ENCODE measurements at places on chromosomes 13 and 19. TPM values are rescaled to one million over a fixed set of nuclear protein-coding genes. Genes with fewer than 3 reads are reported as not detected.
A peak's percentile ranks its signal among the peaks of the same experiment; 100 is the strongest.

GRCh38 chr13:99374994-99375737, 68.0 kb upstream of the GPR183 start:
- H3K27ac ChIP-seq = no peak overlapping the region
- H3K4me3 ChIP-seq = no peak overlapping the region
- peaks cover 2% of the 10 kb centered on the region for H3K4me1 ChIP-seq

- no peaks in the 10 kb centered on the region for H3K36me3 ChIP-seq
- H3K4me1 ChIP-seq = peaks cover 3% of the 10 kb centered on the region
- H3K27ac ChIP-seq = no peak overlapping the region
- H3K27me3 ChIP-seq = peaks cover 16% of the 10 kb centered on the region
- peak overlapping the region; percentile 76 for H3K4me3 ChIP-seq
Observed at GRCh38 chr19:7862413-7862951, 11.7 kb downstream of the PRR36 start.

CYP2A7 gene
- not detected for total RNA-seq

DNA sequence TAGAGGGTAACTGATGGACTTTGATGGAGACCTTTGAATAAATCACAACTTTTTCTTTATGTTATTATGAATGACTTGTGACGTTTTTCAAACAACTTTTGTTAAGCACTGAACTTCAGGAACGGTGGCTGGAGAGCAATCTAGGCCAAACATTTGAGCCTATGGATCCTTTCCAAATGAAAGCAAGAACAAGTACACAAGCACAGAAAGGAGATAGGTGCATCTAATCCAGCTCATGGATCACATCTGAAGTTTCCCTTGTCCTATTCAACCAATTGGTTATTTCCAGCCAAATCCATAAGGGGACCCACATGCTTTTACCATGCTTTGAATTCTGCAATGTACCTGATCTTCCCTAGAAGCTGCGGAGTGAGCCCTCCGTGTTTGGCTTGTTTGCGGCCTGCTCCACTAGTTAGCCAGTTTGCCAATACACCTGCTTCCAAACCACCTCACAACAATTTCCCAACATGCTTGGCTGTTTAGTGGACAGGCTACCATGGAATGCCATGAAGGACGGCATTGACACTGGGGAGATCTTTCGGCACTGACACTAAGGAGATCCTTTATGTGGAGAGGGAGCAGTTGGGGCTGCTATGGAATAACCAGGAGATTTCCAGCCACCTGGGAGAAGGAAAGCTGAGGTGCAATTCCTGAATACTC, 315.9 kb downstream of the DNAJC15 start:
- H3K4me3 ChIP-seq = no peak overlapping the region
- no peaks in the 10 kb centered on the region for H3K36me3 ChIP-seq
- no peak for DNase-seq
- no peaks in the 10 kb centered on the region for H3K27me3 ChIP-seq
- H3K4me1 ChIP-seq = no peaks in the 10 kb centered on the region

ZNF543 gene
- 16.7 TPM for total RNA-seq

DNA sequence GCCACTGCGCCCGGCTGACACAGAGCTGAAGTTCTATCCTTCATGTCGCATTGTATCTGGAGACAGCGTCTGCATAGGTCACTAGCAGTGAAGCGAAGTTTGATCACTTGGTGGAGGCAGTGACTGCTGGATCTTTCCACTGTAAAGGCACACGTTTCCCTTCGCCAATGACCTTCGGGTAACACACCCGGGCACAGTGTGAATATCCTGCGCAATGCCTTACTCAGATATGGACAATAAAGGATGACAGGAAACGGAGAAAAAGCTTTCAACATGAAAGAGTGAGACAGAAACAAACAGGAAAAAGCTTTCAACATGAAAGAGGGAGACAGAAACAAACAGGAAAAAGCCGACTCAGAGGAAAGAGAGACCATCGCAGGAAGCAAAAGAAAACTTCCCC, 17.1 kb downstream of the ARL11 start:
- H3K4me1 ChIP-seq = no peaks in the 10 kb centered on the region
- H3K36me3 ChIP-seq = no peaks in the 10 kb centered on the region
- H3K27me3 ChIP-seq = no peaks in the 10 kb centered on the region
- H3K27ac ChIP-seq = no peak overlapping the region
- DNase-seq = no peak

DNA sequence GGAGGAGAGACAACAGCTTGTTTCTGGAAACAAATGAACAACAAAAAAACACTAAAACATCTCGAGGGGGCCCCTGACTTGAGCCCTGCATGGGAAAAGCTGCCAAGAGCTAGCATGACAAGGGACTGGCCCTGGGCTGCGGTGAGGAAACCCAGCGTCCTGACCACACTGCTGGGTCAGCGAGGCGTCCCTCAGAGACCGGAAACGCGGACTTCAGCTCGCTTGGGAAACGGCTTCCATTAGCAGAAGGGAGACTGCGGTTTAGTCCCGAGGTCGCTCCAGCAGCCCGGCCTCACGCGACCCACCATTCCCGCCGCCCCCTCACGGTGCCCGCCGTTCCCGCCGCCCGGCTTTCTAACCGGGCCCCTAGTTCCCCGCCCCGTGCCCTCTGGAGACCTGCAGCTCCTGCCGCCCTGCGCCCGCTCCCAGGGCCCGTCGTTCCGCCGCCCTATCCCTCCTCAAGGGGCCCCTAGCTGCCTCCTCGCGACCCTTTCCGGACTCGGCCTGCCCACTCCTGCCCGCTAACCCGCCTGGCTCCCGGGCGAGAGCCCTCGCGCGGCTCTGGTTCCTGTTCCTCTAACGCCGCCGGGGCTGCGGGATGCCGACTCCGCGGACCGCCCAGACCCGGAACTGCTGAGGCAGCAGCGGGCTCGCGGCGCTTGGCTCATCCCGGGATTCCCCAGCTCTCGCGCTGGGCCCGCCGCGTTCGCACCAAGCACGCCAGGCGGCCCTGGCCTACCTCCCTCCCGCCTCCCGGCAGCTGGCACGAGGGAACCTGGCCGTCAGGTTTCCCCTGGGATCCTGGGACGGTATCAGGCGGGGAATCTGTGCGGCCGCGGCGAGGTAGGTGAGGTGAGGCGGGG, at the start of gene CCDC122:
CCDC122 (minus strand) TSS at position 849 of the 863 bp plus-strand sequence. CDS start 10,364 bp downstream, outside the sequence.
- H3K4me3 ChIP-seq = peak within 1 kb of the TSS; percentile 87
- H3K27ac ChIP-seq = peak within 1 kb of the TSS; percentile 73
- DNase-seq = peak; percentile 80
- H3K36me3 ChIP-seq = no peaks in the 10 kb centered on the region

GPC6 gene
- 11.8 TPM for total RNA-seq

DNA sequence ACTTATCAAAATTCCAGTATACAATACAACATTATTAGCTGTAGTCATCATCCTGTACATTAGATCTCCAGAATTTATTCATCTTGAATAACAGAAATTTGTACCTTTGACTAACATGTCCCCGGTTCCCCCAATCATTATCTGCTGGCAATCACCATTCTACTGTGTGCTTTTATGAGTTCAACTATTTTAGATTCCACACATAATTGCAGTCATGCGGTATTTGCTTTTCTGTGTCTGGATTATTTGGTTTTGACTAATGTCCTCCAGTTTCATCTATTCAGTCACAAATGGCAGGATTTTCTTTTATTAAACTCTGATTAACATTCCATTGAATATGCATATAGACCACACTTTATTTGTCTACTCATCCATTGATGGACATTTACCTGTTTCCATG, 530.7 kb upstream of the SLITRK1 start:
- H3K4me1 ChIP-seq = no peaks in the 10 kb centered on the region
- no peaks in the 10 kb centered on the region for H3K36me3 ChIP-seq
- no peak overlapping the region for H3K4me3 ChIP-seq
- no peaks in the 10 kb centered on the region for H3K27me3 ChIP-seq
- no peak overlapping the region for H3K27ac ChIP-seq
- no peak for DNase-seq

- H3K36me3 ChIP-seq = no peaks in the 10 kb centered on the region
- H3K4me1 ChIP-seq = no peaks in the 10 kb centered on the region
- DNase-seq = no peak
Observed at GRCh38 chr19:15701757-15702533, 25.9 kb upstream of the OR10H2 start.

- no peak for DNase-seq
- H3K27ac ChIP-seq = no peak overlapping the region
- H3K4me1 ChIP-seq = peaks cover 1% of the 10 kb centered on the region
- peaks cover 4% of the 10 kb centered on the region for H3K27me3 ChIP-seq
Observed at GRCh38 chr19:13840305-13841085, 36.4 kb upstream of the NANOS3 start.

KPTN gene
- total RNA-seq = 51.2 TPM

DNA sequence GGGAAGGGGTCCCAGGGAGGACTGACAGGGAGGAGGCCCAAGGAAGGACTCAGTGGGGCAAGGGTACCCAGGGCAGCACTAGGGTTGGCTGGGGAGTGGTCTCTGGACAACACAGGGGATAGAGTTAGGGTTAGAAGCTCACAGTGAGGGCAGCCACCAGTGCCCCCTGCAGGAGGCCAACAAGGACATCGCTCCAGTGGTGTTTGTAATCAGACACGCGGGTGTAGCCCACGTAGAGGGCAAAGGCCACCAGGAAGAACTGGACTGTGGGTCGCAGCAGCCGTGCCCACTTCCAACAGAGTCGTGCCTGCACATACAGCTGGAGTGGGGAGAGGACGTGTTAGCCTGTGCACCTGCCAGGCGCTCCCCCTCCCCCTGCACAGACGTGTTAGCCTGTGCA, 9.2 kb downstream of the PLPP2 start:
- peaks cover 5% of the 10 kb centered on the region for H3K4me1 ChIP-seq
- H3K27me3 ChIP-seq = peaks cover 1% of the 10 kb centered on the region
- no peak overlapping the region for H3K27ac ChIP-seq
- H3K4me3 ChIP-seq = no peak overlapping the region
- DNase-seq = no peak

Data from glutamatergic neuron (in vitro differentiated cells).